ENCODE measurements at places on chromosomes 3 and 15.

GRCh38 chr3:129974564-129974832, at the start of gene TRH:
TRH (plus strand) TSS chr3:129974720; CDS start chr3:129975817, 1,097 bp downstream.
- no peak for DNase-seq

DNA sequence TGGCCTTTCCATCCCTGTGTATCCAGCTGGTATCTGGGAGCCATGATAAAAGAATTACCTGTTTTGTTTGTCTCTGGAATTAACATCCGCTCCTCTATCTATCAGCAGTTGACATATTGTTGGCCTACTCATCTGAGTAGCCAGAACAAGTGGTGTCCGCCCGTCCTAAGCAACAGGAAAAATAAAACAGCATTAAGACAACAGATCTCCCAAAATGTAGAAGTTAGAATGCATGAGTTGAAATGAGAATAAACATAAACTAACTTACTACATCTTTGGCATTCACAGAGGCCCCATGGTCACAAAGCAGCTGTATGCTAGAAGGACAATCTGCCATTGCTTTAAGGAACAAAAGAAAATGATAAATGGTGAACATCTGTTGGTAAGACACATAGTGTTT, 75.9 kb downstream of the UACA start:
- no peak for DNase-seq

DNA sequence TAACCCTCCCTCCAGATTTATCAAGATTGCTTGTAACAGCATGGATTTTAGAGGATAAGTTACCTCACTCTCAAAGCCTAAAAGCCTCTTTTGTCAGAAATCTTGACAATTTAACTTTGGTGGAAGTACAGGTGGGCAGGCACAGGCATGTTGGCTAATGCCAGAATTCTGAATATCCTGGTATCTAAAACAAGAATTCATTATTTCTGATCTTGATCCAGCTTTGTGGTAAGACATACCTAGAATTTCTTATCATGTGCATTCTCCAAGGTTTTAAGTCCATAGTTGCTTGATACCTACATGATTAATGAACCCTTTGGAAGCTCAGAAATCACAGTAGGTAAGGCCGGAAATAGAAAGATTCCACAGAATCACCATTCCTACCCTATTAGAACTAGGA, 109.9 kb upstream of the TTC14 start:
- no peak for DNase-seq

DNA sequence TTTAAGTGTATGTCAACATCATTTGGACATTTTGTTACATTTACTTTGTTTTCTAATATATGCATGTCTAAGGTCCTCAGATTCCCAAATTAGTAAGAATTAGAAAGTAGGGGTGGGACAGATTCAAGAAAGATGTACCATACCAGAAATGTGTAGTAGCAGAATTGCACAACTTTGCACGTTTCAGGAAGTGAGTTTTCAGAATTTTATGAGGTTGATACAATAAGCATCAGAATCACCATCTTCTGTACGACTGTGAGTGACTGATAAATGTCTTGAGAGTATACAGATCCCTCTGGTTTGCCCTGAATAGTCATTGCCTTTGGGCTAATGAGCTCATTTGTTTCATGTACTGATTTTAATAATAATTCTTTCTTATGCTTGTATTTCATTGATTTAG, 9.3 kb downstream of the ARIH2 start:
- DNase-seq: no peak

DNA sequence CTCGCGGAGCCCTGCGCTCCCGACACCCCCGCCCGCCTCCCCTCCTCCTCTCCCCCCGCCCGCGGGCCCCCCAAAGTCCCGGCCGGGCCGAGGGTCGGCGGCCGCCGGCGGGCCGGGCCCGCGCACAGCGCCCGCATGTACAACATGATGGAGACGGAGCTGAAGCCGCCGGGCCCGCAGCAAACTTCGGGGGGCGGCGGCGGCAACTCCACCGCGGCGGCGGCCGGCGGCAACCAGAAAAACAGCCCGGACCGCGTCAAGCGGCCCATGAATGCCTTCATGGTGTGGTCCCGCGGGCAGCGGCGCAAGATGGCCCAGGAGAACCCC, 464 bp downstream of the SOX2 start:
- DNase-seq: no peak

DNA sequence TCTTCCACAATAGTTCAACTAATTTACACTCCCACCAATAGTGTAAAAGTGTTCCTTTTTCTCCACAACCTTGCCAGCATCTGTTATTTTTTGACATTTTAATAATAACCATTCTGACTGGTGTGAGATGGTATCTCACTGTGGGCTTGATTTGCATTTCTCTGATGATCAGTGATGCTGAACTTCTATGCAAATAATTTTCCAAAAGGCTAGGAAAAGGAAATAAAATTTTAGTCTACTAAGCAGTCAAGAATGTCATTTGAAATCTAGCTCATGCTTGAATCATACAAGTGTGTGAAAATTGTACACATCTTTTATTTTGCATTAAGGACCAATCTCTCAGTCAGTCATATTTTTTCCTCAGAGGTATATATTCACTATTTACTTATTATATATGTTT, 101.7 kb upstream of the UBP1 start:
- no peak for DNase-seq

- no peak for DNase-seq
Measured at GRCh38 chr3:42696356-42697288, 6.0 kb downstream of the HHATL start.

GRCh38 chr3:157500232-157500631, 3.0 kb downstream of the VEPH1 start:
- DNase-seq: no peak

DNA sequence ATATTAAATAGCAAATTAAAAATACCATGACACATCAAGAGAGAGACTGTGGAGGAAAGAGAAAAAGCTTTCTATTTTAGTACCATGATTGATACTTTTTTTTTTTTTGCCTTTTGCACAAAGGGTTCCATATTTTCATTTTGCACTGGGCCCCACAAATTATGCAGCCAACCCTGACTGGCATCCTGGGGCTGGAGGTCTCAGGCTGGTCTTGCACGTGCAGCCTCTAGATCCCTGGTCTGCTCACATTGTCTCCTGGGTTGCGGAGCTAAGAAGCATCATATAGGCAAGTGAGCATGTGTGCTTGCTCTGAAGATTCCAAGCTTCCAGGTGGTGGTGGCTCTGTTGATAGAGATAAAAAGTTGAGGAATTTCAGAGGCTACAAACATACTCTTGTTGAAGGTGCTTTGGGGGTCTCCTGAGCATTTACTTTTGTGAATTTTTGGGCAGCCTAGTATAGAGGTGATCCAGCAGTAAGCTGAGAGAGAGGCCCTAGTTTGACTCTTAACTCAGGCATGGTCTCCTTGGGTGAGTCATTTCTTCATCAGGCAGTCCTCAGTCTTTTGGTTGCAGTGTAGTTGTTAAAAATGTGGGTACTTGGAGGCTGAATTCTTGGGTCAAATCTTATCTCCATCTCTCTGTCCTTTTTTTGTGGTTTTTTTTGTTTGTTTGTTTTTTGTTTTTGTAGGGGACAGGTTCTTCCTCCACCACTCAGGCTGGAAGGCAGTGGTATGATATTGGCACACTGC, 31.3 kb downstream of the SMAD3 start:
- DNase-seq: no peak

- no peak for DNase-seq
Measured at GRCh38 chr3:6132684-6133432, 728.1 kb upstream of the GRM7 start.

DNA sequence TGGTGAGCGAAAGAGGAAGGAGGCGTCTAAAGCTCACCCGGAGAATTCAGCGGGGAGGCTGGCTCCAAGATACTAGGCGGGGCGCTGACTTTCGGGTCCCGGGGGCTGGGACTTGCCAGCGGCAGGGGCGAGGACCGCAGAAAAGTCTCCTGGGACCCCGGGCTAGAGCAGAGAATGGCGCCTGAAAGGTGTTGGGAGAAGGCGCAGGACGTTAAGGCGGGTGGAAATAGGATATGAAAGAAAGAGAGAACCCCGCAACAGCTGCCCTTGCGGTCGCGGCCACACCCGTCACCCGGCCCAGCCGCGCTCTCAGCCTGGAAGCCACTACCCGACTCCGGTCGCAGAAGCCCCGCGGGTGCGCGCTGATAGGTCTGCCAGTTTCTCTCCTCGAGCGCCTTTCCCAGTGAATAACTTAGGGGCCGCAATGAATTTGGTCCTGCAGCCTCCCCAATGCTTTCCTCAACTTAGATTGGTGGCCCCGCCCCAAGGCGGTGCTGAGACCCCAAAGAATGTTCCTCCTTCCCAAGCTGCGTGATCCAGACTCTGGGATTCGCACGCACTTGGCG, 604 bp downstream of the LTK start:
- peak; percentile 56 for DNase-seq

DNA sequence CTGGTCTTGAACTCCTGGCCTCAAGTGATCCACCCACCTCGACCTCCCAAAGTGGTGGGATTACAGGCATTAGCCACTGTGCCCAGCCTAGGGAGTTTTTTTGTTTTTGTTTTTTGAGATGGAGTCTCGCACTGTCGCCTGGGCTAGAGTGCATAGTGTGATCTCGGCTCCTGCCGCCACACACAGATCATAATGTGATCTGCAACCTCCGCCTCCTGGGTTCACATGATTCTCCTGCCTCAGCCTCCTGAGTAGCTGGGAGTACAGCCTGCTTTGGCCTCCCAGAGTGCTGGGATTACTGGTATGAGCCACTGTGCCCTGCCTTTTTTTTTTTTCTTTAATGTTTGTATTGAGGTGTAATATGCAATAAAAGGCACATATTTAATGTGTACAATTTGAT, 78.2 kb downstream of the SMAD3 start:
- DNase-seq: no peak

GRCh38 chr3:136078421-136079364, 113.2 kb downstream of the PPP2R3A start:
- DNase-seq: no peak

DNA sequence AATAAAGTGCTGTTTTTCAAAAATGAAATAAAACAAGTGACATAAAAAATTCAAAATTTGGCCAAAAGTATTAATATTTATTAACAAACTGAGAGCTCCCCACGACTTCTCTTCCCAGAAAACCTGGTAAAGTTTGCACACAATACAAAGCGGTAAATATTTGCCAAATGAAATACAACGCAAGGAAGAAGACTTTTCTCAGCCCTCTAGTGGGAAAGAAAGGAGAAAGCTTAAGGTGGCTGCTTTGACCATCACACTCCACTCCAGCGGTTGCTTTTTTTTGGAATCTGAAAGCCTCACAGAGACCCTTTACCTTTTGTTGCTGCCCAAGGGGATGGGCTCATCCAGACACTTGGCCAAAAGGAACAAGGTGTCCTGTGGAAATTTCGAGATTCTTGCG, 1.1 kb upstream of the GK5 start:
- no peak for DNase-seq

DNA sequence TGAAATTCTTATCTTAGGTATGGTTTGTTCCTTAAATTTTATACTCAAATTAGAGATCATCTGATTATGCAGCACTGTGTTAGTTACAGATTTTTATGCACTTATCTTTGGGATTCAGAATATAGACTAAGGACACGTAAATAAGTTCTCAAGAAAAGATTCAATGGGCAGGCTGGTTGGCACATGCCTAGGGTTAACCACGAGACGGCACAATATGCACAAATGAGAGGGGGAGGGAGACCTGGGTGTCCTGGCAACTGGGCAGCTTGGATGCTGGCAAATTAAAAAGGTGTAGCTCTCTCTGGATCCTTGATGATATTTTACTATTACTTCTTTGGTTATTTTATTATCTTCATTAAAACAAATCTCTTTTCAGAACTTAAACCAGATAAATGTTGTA, 672 bp downstream of the AADAC start:
- no peak for DNase-seq

DNA sequence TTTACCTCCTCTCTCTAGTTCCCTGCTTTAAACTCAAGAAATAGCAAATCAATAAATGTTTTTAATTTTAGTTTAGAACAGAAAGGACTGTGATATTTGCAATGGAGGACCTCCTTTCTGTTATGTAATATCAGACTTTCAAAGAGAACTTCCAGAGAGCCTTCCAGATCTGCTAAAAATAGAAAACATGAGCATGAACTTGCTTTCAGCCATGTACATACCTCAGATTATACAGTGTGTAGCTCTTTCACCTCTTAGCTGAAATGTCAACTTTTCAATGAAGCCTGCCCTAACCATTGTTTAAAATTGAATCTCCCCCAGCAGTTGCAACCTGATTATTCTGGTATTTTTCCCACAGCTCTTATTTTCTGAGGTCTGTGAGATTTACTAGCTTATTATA, 12.6 kb downstream of the CAPN7 start:
- no peak for DNase-seq

- DNase-seq: no peak
Measured at GRCh38 chr3:14844386-14845170, 25.8 kb downstream of the FGD5 start.

- peak; percentile 62 for DNase-seq
Measured at GRCh38 chr3:47016934-47017435, 37.5 kb downstream of the NBEAL2 start.

- peak; percentile 23 for DNase-seq
Measured at GRCh38 chr15:80567721-80568157, 127.4 kb upstream of the ABHD17C start.

Data from activated CD4-positive, alpha-beta memory T cell treated with anti-CD3 and anti-CD28 coated beads, Interleukin-2, amount 10 ng/mL, durations not matched to agents 7 days and 5 days (primary cell).